Right forelimb (tissue), 1 donor: ENCODE measurements at places on chromosomes 11 and 22.
A peak's percentile ranks its signal among the peaks of the same experiment; 100 is the strongest.

DNA sequence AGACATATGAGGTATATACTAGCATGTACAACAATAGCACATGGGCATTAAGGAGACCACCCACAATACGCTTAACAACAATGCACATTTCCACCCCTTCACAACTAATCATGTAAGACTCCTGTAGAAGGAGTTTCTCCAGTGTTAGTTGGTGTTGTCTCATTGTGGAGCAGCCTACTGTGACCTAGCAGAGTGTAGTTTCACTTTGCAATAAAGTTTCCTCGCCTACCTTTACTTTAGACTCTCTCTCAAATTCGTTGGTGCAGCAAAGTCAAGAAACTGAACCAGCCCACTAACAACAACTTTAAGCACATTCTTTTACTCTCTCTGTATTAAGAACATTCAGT, 863.6 kb downstream of the FAM181B start:
- DNase-seq, result no peak

GRCh38 chr22:48492366-48493320, 1335.0 kb downstream of the BRD1 start:
- peak; percentile 80 for DNase-seq

GRCh38 chr11:6719576-6719975, 36.4 kb upstream of the MRPL17 start:
- no peak for DNase-seq

GRCh38 chr22:43174941-43175531, 11.9 kb downstream of the TTLL12 start:
- DNase-seq, result no peak

DNA sequence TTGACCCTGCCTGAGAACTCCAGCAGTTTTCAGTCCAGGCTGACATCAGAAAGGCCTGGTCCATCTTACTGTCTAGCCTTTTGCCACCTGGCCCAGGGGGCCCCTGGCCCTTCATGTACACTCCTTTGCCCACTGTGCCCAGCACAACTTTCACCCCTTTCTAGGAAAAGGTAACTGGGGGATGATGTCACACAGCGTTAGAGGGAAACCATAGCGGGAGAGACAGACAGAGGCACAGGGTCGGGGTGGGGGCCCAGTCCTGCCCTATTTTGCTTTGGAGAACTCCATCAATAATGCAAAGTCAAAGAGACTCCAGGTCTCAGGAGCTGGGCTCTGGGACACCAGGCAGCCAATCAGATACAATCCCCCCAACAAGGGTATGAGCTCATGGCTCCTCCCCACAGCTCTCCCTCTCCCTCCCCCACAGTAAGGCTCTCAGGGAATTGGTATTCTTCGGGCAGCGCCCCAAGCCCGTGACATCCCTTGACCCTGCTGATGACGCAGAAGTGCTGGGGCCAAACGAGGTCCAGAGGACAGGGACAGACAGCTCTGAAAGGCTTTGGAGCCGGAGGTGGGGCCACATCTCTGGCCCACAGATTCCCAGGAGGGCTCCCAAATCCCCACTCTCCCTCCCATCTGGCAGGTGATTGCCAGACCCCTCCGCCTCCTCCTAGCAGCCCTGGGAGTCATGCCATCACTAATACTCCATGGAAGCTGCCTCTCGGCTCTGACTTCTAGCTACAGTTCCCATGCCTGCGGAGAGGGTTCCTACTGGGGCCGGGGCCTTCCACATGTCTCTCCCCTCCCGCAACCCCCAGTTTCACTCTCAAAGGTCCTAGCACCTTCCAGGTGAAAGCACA, 5.9 kb downstream of the USP2 start:
- peak; percentile 74 for DNase-seq
